ENCODE measurements at places on chromosomes 7 and 10.

GRCh38 chr7:26688388-26688787 is 176.0 kb downstream of the SKAP2 start:
- DNase-seq = no peak

DNA sequence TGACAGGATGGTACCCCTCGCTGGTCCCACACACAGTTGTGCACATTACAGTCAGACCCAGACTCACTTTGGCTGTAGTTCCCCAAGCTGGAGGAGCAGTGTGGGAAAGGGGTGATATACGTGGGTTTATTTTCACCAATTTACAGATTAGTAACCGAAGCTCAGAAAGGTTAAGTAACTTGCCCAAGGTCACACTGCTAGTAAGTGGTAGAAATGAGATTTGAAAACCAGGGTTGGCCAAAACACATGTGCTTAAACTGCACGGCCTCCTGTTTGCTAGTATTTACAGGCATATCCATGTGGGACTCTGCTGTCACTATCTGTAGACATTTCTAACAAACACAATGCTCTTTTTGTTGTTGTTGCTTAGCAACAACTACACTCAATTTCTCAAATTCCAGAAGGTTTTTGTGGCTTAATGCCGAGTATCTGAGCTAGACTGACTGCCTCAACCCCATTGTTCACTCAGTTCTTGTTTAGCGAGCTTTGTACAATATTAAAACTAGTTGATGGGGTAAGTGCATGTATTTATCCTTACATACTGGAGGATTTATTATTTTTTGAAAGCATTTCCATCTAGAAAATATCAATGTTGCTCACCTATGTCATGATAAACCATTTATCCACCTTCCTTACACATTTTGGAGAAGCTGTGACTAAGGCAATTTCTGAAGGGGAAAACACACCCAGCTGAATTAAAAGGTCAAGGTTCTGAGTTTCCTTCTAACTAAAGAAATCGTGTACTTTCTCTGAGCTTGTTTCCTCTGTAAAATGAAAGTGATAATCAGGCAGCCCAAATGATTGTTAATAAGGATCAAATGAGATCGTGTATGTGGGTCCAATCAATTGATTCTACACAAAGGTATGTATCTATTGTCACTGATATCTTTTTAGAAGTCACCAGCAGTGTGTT is 5.3 kb upstream of the TMEM139 start:
- no peak for DNase-seq

DNA sequence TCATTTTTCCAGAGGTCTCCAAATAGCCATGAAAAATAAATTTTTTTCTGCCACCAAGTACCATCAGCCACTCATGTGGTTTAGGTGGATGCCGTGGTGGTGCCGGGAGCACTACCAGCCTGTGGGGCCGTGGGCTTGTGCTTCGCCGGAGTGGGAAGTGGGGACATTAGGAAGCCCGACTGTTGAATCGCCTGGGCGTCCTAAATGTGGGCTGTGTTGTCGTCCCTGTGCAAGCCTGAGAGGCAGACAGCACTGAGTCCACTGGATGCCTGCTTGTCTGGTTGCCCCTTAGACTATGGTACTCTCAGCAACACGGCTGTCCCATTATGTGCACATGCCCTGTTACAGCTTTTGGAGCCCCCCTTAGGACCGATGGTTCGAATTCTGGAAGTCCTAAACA is 59.9 kb downstream of the MGMT start:
- DNase-seq = no peak

GRCh38 chr10:84946904-84947303 is 618.5 kb downstream of the CCSER2 start:
- DNase-seq = no peak

GRCh38 chr7:47724335-47724982 is 142.5 kb upstream of the TNS3 start:
- DNase-seq = no peak

GRCh38 chr7:123270570-123270969 is 70.8 kb upstream of the SLC13A1 start:
- DNase-seq = no peak

GRCh38 chr10:32367793-32368453 is 21.0 kb upstream of the EPC1 start:
- peak; percentile 41 for DNase-seq

All from stimulated activated CD4-positive, alpha-beta T cell treated with anti-CD3 and anti-CD28 coated beads, Interleukin-15, amount 100 ng/mL, for 1 hour (primary cell).